ENCODE measurements at places on chromosomes 3 and 15.

GRCh38 chr3:151165226-151165625 lies 37.8 kb downstream of the GPR171 start:
- DNase-seq, result no peak

GRCh38 chr3:123658118-123658851 lies 73.4 kb upstream of the HACD2 start:
- DNase-seq, result no peak

DNA sequence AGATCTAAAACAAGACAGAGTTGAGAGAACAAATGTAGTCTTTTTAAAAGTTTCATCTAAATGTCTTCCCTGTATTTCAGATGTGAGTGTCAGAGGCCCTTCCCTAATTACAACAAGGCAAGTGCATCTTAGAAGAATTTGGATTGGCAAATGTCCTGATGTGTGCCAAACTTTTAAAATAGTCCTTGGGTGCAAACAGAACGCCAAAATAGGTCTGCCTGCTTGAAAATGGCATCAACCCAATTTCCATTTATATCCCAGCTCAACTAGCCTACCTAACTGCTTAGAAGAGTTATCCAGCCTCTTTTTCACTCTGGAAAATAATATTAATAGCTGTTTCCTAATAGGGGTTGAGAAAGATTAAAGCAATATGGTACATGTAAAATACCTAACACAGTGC lies 311.8 kb upstream of the ARRDC4 start:
- DNase-seq, result no peak

DNA sequence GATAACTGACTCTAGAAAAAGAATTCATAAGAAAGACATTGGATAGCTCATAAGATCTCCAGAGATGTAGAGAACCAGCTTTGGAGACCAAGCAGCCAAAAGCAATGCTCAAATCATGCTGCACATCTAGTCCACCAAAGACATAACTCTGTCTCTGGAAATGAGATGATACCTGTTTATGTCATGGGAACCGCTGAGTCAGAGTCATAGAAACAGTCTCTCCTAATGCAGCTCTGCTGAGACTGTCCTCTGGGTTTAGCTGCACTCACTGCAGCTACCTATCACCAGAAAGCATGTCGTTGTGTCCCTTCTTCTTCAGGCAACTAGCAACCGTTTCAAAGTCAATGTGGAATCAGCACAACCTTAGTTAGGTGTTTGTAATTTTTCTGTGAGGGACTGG lies 218.5 kb upstream of the ROBO1 start:
- DNase-seq, result no peak

DNA sequence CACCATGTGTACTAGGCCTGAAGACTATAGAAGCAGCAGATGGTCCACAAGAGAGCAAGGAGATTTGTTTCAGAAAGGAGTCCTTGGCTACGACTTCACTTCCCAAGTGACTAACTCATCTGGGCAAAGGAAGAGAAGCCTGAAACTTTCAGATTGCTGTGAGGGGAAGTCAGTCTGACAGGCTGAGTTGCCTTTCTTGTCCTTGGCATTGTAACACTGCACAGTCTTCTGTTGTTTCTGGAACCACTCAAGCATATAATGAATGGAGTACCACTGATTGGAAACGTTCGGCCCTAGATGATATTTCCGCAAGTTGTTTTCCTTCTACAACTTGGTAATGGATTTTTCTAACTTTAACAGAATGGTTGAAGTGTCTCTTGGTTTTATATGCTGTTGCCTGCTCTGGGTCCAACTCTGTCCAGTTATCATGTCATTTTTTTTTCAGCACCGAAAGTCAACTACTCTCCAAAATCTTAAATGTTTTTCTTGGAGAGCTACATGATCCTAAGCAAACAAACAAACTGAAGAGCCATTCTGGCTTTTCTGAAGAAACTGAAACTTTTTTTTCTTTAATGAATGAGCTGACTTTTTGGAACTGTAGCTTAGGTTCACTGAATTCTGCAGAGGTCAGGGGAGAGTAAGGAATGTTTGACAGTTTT lies 685.7 kb downstream of the MECOM start:
- DNase-seq, result no peak

DNA sequence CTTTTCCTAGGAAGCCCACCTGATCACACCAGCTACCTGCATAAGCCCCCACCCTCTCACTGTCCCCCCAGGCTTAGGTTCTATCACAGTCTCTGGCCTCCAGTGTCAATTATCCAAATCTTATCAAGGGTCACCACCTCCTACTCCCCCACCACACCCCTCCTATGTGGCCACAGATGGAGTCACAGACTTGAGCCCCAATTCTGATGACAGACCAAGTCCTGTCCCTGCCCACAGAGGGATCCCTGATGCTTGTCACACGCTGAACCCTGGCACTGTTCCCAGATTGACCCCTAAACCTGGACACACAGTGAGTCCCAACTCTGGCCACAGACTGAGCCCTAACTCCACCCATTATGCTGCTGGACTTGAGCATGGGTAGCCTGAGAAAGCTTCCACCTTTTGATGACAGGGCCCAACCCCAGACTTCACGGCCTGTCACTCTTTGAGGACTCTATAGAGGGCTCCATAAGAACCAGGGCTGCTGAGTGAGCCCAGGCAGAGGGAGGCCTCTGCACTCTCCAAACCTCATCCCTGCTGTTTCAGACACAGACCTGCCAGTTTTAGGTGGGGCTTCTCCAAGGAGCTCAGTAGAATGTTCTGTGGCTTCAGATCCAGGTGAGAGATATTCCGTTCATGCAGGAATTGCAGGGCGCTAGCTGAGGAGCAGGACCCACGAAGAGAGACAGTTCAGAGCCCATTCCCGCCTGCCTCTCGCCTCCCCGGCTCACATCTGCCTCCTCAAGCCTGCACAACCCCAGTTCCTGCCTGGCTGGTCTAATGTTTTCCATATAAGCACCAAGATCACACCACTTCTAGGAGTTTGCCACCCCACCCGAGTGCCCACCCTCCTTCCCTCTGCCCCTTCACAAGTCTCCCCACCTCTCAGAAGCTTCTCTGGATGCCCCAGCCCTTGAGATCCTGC lies 1.8 kb downstream of the ULK3 start:
- no peak for DNase-seq

DNA sequence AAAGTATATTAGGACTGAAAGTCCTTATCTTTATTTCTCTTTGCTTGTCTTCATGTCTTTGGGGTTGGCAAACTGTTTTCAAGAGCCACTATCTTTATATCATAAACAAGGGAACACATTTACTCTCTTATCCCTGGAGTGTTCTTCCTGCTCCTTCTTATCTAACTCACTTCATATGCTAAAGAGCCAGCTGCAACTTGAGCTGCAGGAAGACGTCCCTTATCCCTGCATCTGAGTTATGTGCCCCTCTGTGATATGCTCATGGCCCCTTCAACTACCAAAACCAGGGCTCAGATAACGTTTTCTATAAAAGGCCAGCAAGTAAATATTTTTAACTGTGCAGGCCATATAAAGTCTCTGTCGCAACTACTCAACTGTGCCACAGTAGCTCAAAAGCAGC lies 137.0 kb upstream of the CRBN start:
- no peak for DNase-seq

- no peak for DNase-seq
Measured at GRCh38 chr15:74038707-74039655, 43.4 kb downstream of the GOLGA6A start.

DNA sequence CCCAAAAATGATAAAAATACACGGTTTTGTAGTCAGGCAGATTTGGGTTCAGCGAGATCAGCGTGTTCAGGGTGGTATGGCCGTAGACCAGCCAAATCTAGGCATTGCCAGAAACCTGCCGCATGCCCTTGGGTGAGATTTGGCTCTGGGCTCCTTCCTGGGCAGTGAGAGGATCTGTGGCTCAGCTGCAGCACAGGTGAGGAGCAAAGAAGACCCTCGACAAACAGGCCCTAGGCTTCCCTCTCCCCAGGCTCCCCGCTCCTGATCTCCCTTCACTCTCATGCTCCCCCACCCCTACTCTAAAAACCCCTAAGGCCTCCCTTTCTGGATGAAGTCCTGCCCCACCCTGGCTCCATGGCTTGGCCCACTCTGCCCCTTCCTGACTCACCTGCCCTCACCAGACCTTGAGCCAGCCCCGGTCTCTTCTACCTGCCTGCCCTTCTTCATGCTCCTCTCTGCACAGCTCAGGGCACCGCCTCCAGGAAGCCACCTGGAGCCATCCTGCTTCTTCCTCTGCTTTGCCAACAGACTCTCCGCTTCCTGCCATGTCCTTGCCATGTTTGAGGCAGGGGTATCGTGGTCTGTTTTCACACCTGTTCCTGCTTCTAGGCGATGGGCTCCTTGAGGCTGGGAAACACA lies 88.1 kb downstream of the CORO2B start:
- DNase-seq, result no peak

DNA sequence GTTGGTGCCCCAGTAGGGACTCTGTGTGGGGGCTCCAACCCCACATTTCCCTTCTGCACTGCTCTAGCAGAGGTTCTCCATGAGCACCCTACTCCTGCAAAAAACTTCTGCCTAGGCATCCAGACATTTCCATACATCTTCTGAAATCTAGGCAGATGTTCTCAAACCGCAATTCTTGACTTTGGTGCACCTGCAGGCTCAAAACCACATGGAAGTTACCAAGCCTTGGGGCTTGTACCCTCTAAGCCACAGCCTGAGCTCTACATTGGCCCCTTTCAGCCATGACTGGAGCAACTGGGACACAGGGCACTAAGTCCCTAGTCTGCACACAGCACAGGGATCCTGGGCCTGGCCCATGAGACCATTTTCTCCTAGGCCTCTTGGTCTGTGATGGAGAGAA lies 66.5 kb upstream of the VGLL3 start:
- DNase-seq, result no peak

DNA sequence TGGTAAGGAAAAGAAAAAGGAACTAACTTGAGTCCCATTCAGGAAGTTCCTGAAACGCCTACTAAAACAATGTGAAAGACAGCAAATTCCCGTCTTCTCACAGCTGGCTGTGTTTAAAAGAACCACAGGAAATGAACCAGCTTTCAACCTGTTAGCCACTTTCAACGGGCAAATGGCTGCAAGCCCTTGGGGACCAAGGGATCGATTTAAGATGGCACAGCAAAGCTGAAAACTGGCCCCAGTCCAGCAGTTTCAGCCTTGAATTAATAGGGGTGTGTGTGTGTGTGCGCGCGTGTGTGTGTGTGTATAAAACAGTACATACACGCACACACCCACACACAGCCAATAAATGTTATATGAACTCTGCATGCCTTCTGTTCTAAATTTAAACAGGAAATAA lies 168.7 kb upstream of the TMCO5A start:
- no peak for DNase-seq

- DNase-seq, result no peak
Measured at GRCh38 chr3:29317659-29318173, 36.8 kb downstream of the RBMS3 start.

DNA sequence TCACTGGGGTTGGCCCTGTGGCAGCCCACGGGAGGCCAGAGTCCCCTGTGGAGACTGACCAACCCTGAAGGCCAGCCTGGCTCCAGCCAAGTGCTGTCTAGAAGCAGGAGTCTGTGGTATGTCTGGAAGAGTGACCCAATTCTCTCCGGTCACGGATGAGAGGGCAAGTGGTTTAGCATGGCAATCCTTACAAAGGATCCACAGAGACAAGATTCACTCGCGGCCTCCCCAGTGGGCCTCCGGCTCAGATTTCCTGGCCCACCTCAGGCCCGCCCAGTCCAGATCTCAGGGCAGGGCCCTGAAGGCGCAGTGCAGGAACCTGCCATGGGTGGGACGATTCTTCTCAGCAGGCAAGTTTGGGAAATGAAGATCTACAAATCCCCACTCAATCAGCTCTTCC lies 5.0 kb upstream of the BCL2L10 start:
- no peak for DNase-seq

DNA sequence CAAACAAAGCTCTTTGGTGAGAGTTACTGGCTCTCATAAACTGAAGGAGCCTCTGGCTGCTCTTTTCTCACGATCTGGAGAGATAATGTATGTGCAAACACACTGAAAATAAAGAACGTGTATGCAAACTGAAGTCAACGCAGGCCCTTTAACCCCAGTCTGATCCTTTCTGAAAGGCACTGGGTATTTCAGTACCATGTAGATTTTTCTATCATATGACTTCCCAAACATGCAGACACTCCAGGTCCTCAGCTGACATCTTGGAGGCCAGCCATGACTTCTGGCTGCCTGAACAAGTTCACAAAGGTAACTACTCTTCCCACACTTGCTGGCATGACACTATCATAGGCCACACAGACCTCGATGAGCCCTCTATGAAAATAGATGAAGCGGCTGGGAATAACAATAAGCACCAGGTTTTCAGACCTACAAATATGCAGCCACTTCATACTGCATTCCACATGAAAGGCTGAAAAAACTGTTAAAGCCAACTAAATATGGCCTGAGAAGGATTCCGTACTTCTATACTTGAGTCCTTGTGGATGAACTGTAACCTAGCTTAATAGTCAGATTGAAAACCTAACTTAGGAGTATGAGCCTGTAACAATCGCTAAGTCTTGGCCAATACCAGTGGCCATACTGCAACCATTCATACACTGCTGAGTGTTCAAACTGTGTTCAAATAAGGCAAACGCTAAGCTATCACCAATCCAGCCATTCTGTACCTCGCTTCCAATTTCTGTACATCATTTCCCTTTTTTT lies 121.3 kb downstream of the THRB start:
- no peak for DNase-seq

DNA sequence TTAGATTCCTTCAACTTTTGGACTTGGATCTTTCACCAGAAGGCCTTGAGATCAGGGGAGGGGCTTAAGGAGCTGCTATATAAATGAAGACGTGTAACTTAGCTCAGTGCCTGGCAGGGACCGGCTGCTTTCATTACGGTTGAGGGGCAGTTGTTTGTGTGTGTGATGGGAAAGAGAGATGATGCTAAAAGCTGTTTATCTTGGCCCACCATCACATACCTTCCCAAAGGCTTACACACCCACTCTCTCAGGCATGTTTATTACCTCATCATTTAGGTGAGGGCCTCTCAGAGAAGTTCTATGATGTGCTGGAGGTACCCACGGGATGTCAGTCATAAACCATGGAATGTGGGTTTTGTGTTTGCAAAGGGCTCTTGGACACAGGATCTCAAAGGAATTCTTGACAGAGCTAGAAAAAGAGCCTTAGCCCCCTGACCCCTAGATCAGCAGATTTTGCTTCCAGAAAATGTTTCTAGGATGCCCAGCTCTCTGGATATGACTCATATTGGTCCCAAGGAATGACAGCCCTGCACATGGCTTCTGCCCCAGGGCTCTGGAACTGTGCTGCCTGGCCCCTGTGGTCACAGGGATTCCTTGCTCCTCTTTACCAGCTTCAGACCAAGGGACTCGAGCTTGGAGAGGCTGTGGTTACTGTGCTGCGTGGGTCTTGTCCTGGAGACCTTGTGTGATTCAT lies 15.9 kb upstream of the SMAD3 start:
- no peak for DNase-seq

GRCh38 chr3:98259707-98260106 lies 4.3 kb upstream of the OR5H6 start:
- DNase-seq, result no peak

DNA sequence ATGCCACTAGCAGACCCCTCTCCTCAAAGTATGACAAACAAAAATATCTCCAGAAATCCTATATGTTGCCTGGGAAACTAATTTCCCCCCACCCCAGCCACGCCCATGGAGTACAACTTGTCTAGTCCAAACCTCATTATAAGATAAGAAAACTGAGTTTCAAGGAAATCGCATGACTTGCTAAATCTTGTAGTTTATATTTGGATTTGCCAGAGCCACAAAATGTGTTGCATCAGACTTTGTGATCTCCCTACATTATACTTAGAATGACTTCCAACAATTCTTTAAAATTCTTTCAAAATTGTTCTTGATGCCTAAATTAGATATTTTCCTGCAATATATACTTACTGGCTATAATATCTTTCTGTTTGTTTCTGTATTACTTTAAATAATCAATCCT lies 1034.4 kb downstream of the IGSF11 start:
- no peak for DNase-seq
